Naive thymus-derived CD4-positive, alpha-beta T cell (primary cell): ENCODE measurements at places on chromosomes 1 and 21. TPM values are rescaled to one million over a fixed set of nuclear protein-coding genes. Genes with fewer than 3 reads are reported as not detected.

GSTM5 gene
- 0.42 TPM for total RNA-seq

GRCh38 chr21:36980280-36981048, 14.0 kb upstream of the HLCS start:
- H3K27me3 ChIP-seq, result no peaks in the 10 kb centered on the region
- H3K36me3 ChIP-seq, result no peaks in the 10 kb centered on the region
- no peak for DNase-seq
- peaks cover 9% of the 10 kb centered on the region for H3K4me1 ChIP-seq
- H3K4me3 ChIP-seq, result peak overlapping the region; percentile 38

GRCh38 chr21:42421018-42421793, 17.5 kb downstream of the UBASH3A start:
- no peak overlapping the region for H3K4me3 ChIP-seq
- H3K4me1 ChIP-seq, result peaks cover 71% of the 10 kb centered on the region
- H3K27ac ChIP-seq, result peak overlapping the region; percentile 59
- H3K36me3 ChIP-seq, result peaks cover 45% of the 10 kb centered on the region
- no peaks in the 10 kb centered on the region for H3K27me3 ChIP-seq

- H3K4me1 ChIP-seq, result no peaks in the 10 kb centered on the region
- no peaks in the 10 kb centered on the region for H3K36me3 ChIP-seq
- no peak for DNase-seq
Observed at GRCh38 chr1:201930137-201930536, 16.2 kb downstream of the LMOD1 start.

PTGS2 gene
- not detected for total RNA-seq

GUCA2A gene
- total RNA-seq, result 0.76 TPM

GRCh38 chr1:28259934-28260802, 850 bp downstream of the SESN2 start:
- H3K27me3 ChIP-seq, result no peaks in the 10 kb centered on the region
- peak overlapping the region; percentile 77 for H3K27ac ChIP-seq
- DNase-seq, result peak; percentile 57
- peak overlapping the region; percentile 95 for H3K4me3 ChIP-seq
- peaks cover 47% of the 10 kb centered on the region for H3K4me1 ChIP-seq
- H3K36me3 ChIP-seq, result no peaks in the 10 kb centered on the region

GRCh38 chr1:35605071-35605866, 32.2 kb downstream of the TFAP2E start:
- no peaks in the 10 kb centered on the region for H3K27me3 ChIP-seq
- H3K36me3 ChIP-seq, result peaks cover 70% of the 10 kb centered on the region
- no peak overlapping the region for H3K27ac ChIP-seq
- DNase-seq, result no peak

DNA sequence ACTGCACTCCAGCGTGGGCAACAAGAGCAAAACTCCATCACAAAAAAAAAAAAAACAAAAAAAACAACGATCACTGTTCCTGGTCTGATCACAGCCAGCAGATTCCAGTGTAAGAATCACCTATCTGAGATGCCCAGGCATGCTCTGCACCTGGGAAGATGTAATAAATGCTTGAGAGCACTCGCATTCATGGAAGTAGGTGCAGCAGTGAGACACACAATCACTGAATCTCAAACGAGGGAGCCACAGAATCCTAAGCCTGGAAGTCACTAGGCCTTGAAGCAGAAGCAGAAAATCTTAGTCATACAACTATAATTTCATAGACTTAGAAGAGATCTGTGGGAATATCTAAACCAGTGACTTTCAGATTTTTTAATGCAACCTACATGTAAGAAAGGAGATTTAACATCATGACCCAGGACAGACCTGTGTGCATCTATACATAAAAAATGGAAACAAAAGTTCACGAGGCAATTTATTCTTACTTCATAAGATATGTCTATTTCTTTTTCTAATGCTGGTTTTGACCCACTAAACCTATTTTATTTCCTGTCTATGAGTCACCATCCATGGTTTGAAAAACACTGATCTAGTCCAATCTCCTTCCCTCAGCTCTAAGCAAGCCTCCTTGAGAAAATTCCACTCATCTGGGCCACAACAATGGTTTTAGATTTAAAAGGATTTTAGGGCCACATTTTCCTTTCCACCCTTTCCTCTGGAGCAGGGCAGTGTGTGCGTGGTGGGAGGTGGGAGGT, 30.4 kb downstream of the RIMS3 start:
- H3K4me1 ChIP-seq, result peaks cover 7% of the 10 kb centered on the region
- H3K4me3 ChIP-seq, result no peak overlapping the region
- no peaks in the 10 kb centered on the region for H3K36me3 ChIP-seq
- no peaks in the 10 kb centered on the region for H3K27me3 ChIP-seq

GRCh38 chr1:147207192-147207591, 17.9 kb downstream of the FMO5 start:
- no peaks in the 10 kb centered on the region for H3K4me1 ChIP-seq
- H3K27ac ChIP-seq, result no peak overlapping the region
- DNase-seq, result no peak

GRCh38 chr1:93079685-93080141, 630 bp downstream of the MTF2 start:
- peaks cover 2% of the 10 kb centered on the region for H3K36me3 ChIP-seq
- H3K4me3 ChIP-seq, result peak overlapping the region; percentile 88
- peak overlapping the region; percentile 93 for H3K27ac ChIP-seq

GRCh38 chr1:151512801-151513625, 1.8 kb downstream of the CGN start:
- no peak overlapping the region for H3K4me3 ChIP-seq
- no peaks in the 10 kb centered on the region for H3K36me3 ChIP-seq
- no peaks in the 10 kb centered on the region for H3K27me3 ChIP-seq
- no peak overlapping the region for H3K27ac ChIP-seq
- peaks cover 13% of the 10 kb centered on the region for H3K4me1 ChIP-seq
- no peak for DNase-seq

DNA sequence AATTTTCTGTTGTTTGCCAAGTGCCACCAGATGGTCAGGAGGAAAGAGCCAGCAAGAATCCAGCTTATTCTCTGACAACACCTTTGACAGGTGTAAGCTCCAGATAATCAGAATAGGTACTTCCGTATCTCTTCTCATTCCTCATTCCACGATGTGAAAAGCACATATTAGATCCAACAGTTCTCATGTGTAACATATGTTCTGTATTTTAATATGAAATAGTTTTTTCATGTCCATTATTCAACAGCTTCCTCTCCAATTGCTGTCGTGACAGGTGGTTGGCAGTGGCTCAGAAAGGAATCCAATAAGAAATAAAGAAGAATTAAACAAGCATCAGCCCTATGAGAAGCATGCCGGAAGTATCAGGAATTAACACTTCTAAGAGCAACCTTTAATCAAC, 1624.7 kb downstream of the MRPL39 start:
- H3K4me3 ChIP-seq, result no peak overlapping the region
- no peak overlapping the region for H3K27ac ChIP-seq
- DNase-seq, result no peak
- no peaks in the 10 kb centered on the region for H3K4me1 ChIP-seq

GRCh38 chr21:42042651-42043050, 28.5 kb upstream of the UMODL1 start:
- no peaks in the 10 kb centered on the region for H3K4me1 ChIP-seq
- no peak overlapping the region for H3K27ac ChIP-seq
- H3K36me3 ChIP-seq, result no peaks in the 10 kb centered on the region
- no peaks in the 10 kb centered on the region for H3K27me3 ChIP-seq
- H3K4me3 ChIP-seq, result no peak overlapping the region

PGLYRP4 gene
- not detected for total RNA-seq

DNM3 gene
- 2.5 TPM for total RNA-seq

SYPL2 gene
- total RNA-seq, result not detected

LCE2B gene
- not detected for total RNA-seq

LORICRIN gene
- total RNA-seq, result not detected

GRCh38 chr21:36882776-36883175, 83.7 kb downstream of the HLCS start:
- no peaks in the 10 kb centered on the region for H3K27me3 ChIP-seq
- H3K4me3 ChIP-seq, result no peak overlapping the region
- H3K4me1 ChIP-seq, result no peaks in the 10 kb centered on the region

EYA3 gene
- total RNA-seq, result 19.7 TPM

CATSPERE gene
- total RNA-seq, result 1.7 TPM

- no peaks in the 10 kb centered on the region for H3K36me3 ChIP-seq
- no peaks in the 10 kb centered on the region for H3K4me1 ChIP-seq
- H3K27ac ChIP-seq, result no peak overlapping the region
Observed at GRCh38 chr1:33249422-33249821, 6.9 kb upstream of the ZNF362 start.

GRCh38 chr1:245310571-245311531, 156.1 kb downstream of the KIF26B start:
- H3K4me3 ChIP-seq, result peak overlapping the region; percentile 53
- no peak overlapping the region for H3K27ac ChIP-seq
- no peaks in the 10 kb centered on the region for H3K4me1 ChIP-seq
- no peaks in the 10 kb centered on the region for H3K27me3 ChIP-seq
- H3K36me3 ChIP-seq, result no peaks in the 10 kb centered on the region

DNA sequence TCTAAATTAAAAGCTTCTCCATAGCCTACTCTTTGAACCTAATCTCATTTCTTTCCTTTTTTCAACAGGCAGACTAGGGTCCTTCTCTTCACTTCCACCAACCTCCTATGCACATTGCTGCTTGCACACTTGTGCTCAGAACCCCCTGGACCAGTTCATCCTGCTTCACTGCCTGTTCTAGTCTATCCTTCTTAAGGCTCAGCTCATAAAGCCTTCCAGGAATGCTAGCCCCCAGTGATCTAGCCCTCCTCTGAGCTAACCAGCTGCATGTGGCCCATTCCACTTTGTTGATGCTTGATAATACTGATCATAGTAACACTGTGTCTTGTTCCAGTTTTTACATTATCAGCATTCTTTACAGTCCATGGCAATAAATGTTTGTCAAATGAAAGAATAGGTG, 22.9 kb upstream of the PHGDH start:
- no peak overlapping the region for H3K4me3 ChIP-seq
- H3K4me1 ChIP-seq, result no peaks in the 10 kb centered on the region
- DNase-seq, result no peak
- H3K27me3 ChIP-seq, result no peaks in the 10 kb centered on the region
- H3K36me3 ChIP-seq, result no peaks in the 10 kb centered on the region

AGO3 gene
- 49.2 TPM for total RNA-seq

DNA sequence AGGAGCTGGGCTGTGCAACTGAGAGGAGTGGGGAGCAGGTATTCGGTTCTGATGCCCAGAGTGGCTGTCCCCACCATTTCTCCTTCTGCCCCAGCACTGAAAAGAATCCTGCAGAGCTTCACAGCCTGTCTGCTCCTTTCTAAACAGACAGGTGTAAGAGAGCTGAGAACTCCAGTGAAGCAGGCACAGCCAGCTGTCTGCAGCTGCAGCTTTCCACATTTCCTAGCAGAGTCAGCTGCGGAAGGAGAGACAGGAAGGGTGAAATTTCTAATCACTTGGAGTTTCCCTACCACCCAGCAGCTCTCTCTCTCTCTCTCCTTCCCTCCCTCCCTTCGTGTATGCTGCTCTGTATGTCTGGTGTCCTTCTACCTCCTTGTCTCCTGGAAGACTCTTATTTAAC, 40.5 kb upstream of the GJB5 start:
- H3K4me1 ChIP-seq, result no peaks in the 10 kb centered on the region
- no peak overlapping the region for H3K27ac ChIP-seq
- no peak overlapping the region for H3K4me3 ChIP-seq

KRTAP7-1 gene
- not detected in 2 replicates for total RNA-seq

- no peaks in the 10 kb centered on the region for H3K27me3 ChIP-seq
- no peak for DNase-seq
- no peak overlapping the region for H3K4me3 ChIP-seq
- no peak overlapping the region for H3K27ac ChIP-seq
Observed at GRCh38 chr1:20183035-20183434, 2.9 kb upstream of the UBXN10 start.

DNA sequence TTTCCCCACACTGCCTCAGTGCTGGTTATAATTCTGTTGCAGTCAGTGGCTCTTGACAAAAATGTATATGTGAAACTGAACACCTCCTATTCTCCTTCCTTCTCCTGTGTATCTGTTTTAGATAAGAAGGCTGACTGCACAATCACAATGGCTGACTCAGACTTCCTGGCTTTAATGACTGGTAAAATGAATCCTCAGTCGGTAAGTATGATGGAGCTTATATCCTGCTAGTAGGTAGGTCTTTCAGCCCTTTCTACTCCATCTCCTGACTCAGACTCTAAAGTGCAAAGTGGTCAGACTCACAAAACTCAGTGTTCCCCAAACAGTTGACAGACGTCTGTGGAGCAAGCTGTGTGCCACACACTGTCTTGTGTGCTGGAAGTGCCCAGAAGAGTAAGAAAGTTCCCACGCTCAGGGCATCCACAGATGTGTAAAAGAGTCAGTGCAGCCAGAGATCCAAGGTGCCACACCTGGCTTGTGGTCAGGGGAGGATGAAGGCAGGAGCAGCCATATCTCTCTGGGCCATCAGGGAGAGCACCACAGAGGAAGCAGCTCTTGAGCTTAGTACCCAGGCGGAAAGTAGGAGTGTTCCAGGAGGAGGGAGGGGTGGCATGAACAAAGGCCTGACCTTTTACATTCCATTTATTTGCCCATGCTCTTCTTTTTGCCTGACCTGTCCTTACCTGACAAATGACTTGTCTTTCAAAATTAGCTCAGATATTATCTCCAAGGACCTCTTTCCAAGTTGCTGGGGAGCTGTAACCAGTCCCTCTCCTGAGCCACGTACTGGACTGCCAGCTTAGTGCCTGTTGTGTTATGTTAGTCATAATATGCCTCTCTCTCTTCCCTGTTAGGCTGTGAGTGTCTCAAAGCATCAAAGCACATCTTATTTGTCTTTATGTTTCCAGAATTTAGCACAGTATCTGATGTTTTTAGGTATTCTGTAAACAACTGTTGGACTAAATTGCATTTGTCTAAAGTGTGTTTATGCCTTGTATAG, 14.0 kb upstream of the PODN start:
- no peak overlapping the region for H3K4me3 ChIP-seq
- H3K27me3 ChIP-seq, result no peaks in the 10 kb centered on the region
- peaks cover 6% of the 10 kb centered on the region for H3K36me3 ChIP-seq
- H3K4me1 ChIP-seq, result no peaks in the 10 kb centered on the region

GRCh38 chr1:100661176-100661575, 58.4 kb upstream of the VCAM1 start:
- no peak overlapping the region for H3K27ac ChIP-seq
- DNase-seq, result no peak
- no peak overlapping the region for H3K4me3 ChIP-seq
- H3K27me3 ChIP-seq, result no peaks in the 10 kb centered on the region
- no peaks in the 10 kb centered on the region for H3K4me1 ChIP-seq

SCAF4 gene
- total RNA-seq, result 69.7 TPM

- no peak overlapping the region for H3K27ac ChIP-seq
- no peaks in the 10 kb centered on the region for H3K36me3 ChIP-seq
- H3K4me3 ChIP-seq, result no peak overlapping the region
Observed at GRCh38 chr21:41558842-41559241, 50.9 kb upstream of the TMPRSS2 start.

GRCh38 chr1:245604979-245605378, 450.2 kb downstream of the KIF26B start:
- no peaks in the 10 kb centered on the region for H3K36me3 ChIP-seq
- no peak for DNase-seq
- no peaks in the 10 kb centered on the region for H3K4me1 ChIP-seq
- no peak overlapping the region for H3K27ac ChIP-seq

AGMAT gene
- 8.7 TPM for total RNA-seq
